Stimulated activated CD4-positive, alpha-beta T cell treated with anti-CD3 and anti-CD28 coated beads, Interleukin-2, amount 100 ng/mL, for 48 hours (primary cell): ENCODE measurements at places on chromosomes 11 and 22.

DNA sequence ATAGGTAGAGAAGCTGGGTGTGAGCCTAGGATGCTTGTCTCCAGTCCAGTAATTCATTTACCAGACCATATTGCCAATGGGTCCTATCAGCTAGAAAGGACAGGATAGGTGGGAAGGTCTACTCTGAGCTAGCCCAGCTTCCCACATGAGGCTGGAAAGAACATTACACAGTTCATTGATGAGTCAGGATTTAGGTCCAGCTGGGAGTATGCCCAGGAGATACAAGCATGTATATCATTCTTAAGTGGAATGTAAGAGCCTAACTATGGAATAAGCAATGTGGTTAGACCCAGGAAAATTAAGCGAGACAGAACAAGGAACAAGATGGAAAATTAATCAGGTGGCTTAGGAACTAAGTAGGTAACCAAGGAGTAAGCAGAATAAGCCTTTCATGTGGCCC lies 59.0 kb upstream of the TBCEL start:
- no peak for DNase-seq

DNA sequence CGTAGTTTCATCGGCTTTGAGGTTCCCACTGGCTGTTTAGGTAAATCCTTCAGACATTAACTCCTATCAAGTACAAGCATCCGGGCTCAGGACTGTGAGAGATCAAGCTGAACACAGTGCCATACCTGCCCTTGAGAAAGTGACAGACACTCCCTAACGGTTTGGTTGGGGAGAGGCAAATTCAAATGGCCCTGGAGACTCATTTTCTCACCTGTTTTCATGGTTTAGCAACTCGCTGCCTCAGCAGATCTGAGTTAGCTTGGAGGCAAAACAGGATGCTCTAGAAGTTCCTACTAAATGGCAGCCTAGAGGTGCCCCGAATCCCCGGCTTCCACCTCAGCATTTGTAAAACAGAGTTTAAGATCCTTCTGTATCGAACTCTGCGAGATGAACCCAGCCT lies 3.6 kb upstream of the FBXO3 start:
- DNase-seq, result no peak

DNA sequence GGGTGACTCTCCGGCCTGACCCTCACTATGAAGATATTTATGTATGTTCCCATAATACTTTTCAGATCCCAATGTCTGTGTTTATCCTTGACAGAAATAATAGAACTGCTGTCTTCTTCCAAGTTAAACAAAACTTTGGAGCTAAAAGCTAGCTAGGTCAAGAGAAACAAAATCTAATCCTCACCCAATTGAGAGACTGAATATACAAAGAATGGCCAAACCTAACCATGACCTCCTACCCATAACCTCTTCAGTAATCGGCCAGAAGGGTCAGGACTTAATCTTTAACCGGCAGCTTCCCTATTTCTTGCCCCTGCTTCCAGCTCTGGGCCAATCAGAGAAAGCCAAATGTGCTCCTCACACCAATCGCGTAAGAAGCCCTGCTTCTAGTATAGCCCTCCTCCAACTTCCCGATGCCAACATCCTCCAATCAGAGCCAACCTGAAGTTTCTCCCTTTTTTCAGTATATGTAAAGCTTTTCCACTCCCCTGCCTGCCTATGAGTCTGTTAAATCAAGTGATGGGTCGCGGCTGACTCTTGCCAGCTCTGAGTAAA lies 1.7 kb upstream of the DDX6 start:
- peak; percentile 47 for DNase-seq

DNA sequence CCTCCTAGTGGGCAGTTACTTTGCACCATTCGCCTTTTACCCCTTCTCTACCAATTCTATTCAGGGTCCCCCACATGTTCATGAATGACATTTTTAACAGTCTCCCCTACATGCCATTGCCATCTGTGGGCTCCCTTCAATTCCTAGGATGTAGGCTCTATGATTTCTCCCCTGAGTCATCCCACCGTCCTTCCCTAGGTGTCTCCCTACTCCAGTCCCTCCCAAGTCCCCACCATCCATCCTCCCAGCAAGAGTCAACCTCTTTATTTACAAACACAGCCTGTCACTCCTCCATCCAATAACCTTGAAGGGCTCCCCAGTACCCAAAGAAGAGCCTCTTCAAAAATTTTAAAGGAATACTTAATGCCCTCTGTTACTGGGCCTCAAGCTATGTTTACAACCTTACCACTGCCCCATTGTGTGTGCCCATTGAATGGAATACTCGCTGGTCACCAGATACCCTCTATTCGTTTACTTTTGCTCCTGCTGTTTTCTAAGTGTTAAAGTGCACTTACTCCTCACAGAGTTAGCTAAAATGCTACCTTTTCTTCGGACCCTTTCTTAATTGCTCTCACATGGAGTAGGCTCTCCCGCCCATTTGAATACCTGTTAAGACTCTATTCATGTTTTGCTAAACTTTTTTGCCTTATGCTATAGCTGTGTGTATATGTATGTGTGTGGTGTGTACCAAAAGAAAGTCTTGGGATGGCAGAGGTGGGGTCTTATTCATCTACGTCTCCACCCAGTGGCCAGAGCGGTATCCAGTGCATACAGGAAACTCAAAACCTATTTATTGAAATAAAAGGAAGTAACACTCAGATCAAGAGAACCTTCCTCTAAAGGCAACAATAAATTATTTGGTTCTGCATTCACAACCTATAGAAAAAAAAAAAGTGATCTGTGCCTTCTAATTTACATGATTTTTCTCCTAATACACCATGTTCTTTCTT lies 235.8 kb upstream of the CCDC90B start:
- DNase-seq, result no peak

- no peak for DNase-seq
Observed at GRCh38 chr22:38828191-38828590, 15.6 kb downstream of the NPTXR start.

DNA sequence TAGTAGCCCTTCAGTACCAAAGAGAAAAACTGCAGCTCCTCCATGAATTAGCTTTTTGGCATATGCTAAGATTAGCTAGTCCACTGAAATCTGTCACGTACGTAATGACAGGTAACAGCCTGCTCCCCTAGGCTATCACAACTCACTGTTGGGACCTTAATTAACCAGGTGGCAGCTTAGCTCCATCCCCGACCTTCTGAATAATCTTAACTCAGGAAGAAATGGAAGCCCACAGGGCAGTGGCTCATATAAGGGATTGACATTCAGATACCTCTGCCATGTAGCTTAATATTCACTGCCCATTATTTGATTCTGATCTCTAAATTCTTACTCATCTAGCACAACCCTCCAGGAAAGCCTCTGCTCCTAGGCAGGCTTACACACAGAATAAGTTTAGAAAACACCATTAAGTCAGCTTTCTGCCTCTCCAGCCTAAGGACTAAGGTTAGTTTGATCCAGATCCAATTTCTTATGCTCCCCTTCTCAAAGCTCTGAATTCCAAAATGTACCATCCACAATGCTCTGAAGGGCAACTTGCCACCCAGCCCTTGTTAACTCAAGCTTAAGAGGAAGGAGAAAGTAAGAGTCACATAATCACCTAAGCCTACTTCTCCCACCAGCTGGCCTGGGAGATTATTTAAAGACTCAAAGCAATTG lies 5.0 kb downstream of the HSPA8 start:
- DNase-seq, result no peak

DNA sequence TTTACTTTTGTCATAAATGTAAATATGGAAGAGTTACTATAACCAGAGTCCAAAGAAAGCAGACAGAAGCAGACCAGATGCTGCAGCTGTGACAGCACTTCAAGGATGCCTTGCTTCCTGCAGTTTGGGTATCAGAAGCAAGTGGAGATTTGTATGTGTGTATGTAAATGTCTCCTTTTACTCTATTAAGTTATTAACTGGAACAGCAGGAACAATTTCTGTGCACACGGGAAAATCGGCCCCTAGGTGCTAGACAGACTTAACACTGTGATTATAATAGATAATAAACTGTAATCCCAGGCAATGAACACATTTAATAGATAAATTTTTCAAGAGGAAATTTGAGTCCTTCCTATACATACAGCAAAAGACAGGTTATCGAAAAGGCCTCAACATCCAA lies 178.6 kb upstream of the PITPNB start:
- DNase-seq, result no peak

DNA sequence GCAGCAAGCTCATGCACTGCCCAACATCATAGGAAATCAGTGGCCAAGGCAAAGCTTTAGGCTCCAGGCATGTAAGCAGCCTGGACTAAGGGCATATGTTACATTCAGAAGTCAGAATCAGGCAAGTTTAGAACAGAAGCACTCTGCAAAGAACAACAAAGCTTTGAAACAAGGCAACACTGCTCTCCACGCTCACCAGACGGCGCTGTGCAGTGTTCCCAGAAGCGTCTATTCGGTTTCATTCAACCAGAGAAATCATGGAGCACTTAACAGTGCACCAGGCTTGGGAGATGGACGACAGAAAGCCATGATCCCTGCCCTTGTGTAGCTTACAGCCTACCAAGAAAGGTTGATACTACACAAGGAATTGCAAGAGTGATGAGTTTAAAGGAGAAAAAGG lies 555.8 kb downstream of the BUD13 start:
- DNase-seq, result peak; percentile 13

DNA sequence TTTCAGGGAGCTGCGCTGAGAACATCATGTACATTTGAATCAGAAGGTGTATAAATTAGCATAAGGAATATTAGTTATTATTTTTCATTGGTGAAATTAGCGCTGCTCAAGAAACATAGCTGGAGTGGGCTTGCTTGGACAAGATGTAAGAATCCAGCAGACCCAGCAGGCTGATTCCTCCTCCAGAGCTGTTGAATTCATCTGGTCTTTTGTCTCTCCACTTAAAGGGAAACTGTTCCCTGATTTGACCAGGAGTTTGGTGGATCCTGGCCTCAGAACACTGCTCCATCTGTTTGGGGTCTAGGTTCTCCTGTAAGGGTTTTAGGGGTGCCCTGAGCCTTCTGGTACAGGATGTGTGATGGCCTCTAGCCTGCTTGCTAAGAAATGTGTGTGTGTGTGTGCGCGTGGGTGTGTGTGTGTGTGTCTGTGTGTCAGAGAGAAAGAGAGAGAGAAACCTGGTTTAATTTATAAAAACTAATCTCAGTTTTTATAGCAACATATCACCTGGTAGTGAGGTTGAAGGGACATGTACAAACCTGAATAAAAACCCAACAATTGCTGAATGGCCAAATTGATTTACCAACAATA lies 8.3 kb upstream of the SORL1 start:
- DNase-seq, result no peak
